Fibroblast of mammary gland (primary cell): ENCODE measurements at places on chromosomes 1 and 21.

GRCh38 chr21:39347537-39347936, 1.4 kb downstream of the HMGN1 start:
- DNase-seq: no peak

GRCh38 chr1:54094001-54094729, 40.8 kb downstream of the TCEANC2 start:
- no peak for DNase-seq

GRCh38 chr1:22915231-22915630, 57.4 kb downstream of the LACTBL1 start:
- DNase-seq: no peak

GRCh38 chr1:81679942-81680341, 120.8 kb upstream of the ADGRL2 start:
- DNase-seq: peak; percentile 70

GRCh38 chr21:34279883-34280282, 83.9 kb upstream of the KCNE2 start:
- no peak for DNase-seq

DNA sequence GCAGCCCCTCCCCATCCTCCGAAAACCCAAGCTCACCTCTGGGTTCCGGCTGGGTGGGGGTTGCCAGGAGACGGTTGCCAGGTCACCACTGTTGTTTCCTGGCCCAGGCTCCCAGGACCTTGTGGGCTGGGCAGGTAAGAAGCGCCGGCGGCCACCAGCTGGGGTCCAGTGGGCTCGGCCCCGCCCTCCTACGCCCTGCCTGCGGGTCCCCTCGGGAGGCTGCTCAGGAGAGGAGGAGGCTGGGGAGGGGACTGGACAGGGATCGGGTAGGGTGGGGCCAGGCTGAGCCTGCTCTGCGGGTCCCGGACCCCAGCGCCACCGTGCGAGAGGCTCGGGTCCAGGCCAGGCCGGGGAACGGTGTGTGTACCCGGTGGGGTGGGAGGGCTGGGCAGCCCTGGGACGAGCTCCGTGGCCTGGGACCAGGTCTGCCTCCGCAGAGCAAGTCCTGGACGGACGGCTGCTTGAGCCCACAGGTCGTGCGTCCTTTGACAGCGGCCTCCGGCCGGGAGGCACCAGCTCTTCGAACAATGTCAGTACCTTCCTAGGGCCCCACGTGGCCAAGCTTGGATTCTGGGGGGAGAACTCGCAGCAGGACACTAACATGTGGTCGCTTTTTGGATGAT, at the start of gene TTLL10:
TSS of gene TTLL10 (plus strand) at position 88 of the 623 bp plus-strand sequence. CDS start 5,336 bp downstream, outside the sequence.
- no peak for DNase-seq

GRCh38 chr1:62040450-62040849, 154.2 kb upstream of the L1TD1 start:
- no peak for DNase-seq

DNA sequence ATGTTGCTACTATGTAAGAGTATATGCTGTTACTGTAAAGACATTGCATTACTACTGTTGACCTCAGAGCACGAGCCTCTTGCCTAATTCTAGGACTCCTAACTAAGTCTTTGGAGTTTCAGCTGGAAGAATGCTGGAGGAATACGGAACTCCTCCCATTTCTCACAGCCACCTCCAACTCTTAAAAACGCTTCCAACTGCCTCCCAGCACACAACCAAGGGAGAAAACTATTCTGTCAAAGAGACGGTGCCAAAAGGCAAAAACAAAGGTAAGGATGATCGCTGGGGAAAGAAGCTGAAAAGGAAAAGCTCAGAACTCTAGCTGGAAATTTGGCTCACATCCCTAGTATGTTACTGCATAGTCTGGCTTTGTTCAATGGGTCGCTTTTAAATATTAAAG, at the start of gene FMO2:
TSS of gene FMO2 (plus strand) at position 210 of the 400 bp plus-strand sequence. CDS start 414 bp downstream, outside the sequence.
- DNase-seq: peak; percentile 60

- no peak for DNase-seq
Observed at GRCh38 chr1:107422901-107423300, 282.1 kb downstream of the NTNG1 start.

DNA sequence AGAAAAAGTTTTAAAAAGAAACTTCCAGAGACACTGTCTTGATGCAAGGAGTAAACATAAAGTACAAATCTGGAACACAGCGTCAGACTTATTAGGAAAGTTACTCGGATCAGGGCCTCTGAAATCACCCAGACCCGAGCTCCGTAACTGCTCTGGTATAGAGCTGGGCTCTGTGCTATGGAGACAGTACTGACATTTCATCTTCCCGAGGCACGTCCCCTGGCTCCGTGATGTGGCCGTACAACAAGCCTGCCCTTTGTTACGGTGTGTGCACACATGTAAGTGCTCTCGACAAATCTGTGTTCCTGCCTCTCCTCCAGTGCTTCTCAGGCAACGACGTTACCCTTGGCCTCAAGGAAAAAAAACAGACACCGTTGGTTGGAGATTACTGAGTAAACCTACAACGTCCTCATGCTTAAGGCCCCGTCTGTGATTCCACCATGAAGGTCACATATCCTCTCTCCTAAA, 107.0 kb upstream of the IRF2BP2 start:
- no peak for DNase-seq

DNA sequence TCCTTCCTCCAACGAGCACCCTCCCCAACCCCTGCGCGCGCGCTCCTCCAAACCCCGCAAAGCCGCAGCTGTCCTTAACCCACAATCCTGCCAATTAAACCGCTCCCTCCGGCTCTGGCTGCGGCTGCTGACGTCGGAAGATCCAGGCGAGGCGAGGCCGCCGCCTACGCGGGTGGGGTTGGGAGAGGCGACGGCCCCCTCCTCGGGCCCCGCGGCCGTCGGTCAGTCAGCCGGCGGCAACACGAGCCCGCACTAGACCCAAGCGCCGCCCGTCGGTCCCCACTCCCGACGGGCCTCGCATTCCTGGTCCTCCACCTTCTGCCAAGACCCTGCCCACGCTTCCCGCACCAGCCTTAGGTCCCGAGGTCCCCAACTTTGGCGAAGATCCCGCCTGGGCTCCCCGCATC, 75.4 kb downstream of the VWA5B1 start:
- peak; percentile 41 for DNase-seq

GRCh38 chr1:191977874-191978506, 180.3 kb upstream of the RGS18 start:
- DNase-seq: no peak

DNA sequence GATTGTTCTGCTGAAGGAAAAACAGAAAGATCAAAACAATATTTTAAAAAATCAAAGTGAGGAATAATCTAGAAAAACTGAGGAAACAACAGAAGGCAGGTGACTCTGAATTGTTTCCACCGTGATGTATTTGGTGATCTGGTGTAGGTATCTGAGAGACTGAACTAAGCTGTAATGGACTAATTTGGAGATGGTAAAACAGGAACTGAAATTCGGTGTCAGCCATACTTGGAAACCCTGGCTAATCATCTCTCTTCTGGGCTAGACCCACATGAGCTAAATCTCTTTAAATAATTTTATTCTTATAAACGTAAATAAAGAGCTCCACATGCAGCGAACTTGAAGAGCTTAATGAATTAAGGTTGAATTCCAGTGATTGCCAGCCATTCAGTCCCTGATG, 1226.1 kb downstream of the NCAM2 start:
- no peak for DNase-seq

- peak; percentile 94 for DNase-seq
Observed at GRCh38 chr1:8078176-8078671, 52.1 kb upstream of the ERRFI1 start.

- DNase-seq: no peak
Observed at GRCh38 chr1:230910755-230911117, 42.4 kb upstream of the C1orf198 start.
